ENCODE measurements at places on chromosomes 4 and X.
A peak's percentile ranks its signal among the peaks of the same experiment; 100 is the strongest.

DNA sequence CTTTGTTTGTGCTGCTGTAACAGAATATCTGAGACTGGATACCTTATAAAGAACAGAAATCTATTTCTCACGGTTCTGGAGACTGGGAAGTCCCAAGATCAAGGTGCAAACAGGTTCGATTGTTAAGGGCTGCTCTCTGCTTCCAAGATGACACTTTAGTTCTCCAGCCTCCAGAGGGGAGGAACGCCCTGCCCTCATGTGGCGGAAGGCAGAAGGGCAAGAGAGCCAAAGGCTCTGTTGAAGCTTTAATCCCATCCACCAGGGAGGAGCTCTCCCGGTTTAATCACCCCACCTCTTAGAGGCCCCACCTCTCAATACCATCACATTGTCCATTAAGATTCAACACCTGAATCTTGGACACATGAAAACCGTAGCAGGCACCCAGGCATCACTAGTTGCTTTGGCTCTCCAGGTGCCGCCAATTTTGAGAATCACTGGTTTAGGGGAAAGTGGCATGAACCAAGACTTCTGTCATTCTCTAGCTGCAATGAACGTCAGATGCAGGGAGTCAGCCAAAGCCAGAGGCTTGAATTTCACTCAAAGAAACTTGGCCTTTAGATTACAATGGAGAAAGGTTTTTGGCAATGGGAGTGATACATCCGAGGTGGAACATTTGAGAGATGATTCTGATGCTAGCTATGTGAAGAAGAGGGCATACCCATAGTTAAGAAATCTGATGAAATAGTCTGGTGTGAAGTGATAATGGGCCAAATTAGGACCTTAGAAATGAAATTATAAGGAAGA is 15.7 kb downstream of the FHL1 start:
- peak; percentile 48 for DNase-seq

DNA sequence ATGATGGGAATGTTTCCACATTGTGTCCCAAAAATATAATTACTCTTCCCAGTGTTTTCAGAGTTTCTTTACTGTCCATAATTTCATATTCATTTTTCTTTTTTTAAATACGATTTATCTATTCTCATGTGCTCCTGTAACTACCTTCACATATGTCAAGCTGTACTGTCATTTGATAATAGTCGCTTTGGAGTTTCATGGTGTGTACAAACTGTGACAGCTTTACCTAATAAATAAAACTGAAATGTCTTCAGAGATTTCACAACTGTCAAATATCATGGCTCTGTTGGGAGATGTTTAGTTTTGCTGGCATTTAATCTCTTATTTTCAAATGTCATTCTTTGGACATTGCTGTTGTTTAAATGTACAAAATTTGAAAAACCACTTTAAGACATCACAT is 450.2 kb downstream of the TLL1 start:
- DNase-seq: no peak

DNA sequence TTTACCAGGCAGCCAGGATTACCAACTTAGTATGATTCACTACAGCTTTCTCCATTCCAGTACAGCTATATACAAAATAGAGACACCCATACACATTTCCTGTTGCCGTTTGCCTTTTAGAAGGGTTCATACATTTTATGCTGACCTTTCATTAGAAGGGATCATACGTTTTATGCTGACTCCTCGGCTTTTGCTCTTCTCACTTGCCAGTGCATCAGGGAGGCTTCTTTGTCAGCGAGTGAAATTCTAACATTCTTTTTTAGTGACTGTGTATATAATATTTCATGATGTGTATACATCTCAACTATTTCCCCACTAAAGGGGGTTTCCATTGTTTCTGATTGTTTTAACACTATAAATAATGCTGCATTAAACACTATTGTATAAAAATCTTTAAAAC is 552.6 kb downstream of the TRIML1 start:
- DNase-seq: no peak

DNA sequence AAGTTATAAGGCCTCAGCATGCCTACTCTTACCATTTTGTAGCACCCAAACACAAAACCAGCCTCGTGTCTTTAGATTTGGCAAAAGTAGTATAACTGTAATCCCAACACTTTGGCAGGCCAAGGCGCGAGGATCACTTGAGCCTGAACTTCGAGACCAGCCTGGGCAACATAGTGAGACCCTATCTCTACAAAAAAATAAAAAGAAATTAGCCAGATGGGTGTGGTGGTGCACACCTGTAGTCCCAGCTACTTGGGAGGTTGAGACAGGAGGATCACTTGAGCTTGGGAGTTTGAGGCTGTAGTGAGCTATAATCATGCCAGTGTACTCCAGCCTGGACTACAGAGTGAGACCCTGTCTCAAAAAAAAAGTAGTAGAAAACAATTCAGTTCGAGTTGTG is 17.6 kb downstream of the SYAP1 start:
- no peak for DNase-seq
